T-helper 2 cell treated with Interferon-gamma antibody and Interleukin-4, amounts not matched to agents 5 μg/mL and 100 μg/mL, for 36 hours (primary cell): ENCODE measurements at places on chromosomes 2 and 18.

- no peak overlapping the region for H3K27ac ChIP-seq
- DNase-seq, result no peak
- peaks cover 35% of the 10 kb centered on the region for H3K36me3 ChIP-seq
- H3K4me3 ChIP-seq, result no peak overlapping the region
- no peaks in the 10 kb centered on the region for H3K27me3 ChIP-seq
- peaks cover 7% of the 10 kb centered on the region for H3K4me1 ChIP-seq
Observed at GRCh38 chr2:229815342-229815741, 101.0 kb upstream of the DNER start.

GRCh38 chr2:29336341-29337241, 221.4 kb downstream of the CLIP4 start:
- no peak overlapping the region for H3K4me3 ChIP-seq
- H3K36me3 ChIP-seq, result no peaks in the 10 kb centered on the region
- H3K27ac ChIP-seq, result no peak overlapping the region
- peaks cover 7% of the 10 kb centered on the region for H3K27me3 ChIP-seq
- DNase-seq, result no peak
- H3K4me1 ChIP-seq, result no peaks in the 10 kb centered on the region

- DNase-seq, result no peak
- peaks cover 21% of the 10 kb centered on the region for H3K4me1 ChIP-seq
- peaks cover 1% of the 10 kb centered on the region for H3K36me3 ChIP-seq
- peaks cover 4% of the 10 kb centered on the region for H3K27me3 ChIP-seq
- H3K27ac ChIP-seq, result no peak overlapping the region
Observed at GRCh38 chr2:152504618-152505017, 169.6 kb downstream of the FMNL2 start.

DNA sequence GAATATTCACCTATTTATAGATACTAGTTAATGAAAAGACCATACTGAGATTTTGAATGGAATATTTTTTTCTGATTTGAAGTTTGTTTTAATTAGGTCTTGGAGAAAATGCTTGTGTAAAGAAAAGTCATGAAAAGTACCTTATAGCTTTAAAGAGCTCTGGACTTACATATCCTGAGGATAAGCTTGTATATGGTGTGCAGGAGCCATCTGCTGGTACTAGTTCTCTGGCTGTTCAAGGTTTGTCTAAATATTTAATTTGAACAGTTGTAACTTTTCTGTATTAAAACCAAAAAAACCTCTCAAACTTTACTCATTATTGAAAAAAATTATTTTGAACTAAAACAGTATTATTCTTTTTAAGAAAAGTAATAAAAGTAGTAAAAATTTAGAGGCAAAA, 50.1 kb downstream of the UBR3 start:
- H3K4me1 ChIP-seq, result peaks cover 2% of the 10 kb centered on the region
- peaks cover 3% of the 10 kb centered on the region for H3K36me3 ChIP-seq
- no peak for DNase-seq
- no peak overlapping the region for H3K27ac ChIP-seq
- H3K27me3 ChIP-seq, result no peaks in the 10 kb centered on the region

DNA sequence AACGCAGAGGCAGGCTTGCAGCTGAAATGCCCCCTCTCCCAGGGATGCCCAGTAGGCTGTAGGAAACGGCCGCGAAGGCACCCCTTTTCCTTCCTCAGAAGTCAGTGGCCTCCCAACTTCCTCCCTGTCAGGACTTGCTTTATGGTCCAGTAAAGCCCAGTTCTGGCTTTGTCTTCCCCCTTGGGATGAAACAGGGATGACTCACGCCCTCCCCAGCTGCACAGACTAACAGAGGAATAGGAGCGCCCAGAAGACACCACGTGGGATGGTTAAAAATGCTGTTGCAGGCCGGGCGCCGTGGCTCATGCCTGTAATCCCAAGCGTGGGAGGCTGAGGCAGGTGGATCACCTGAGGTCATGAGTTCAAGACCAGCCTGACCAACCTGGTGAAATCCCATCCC, 6.9 kb downstream of the CREG2 start:
- H3K27ac ChIP-seq, result no peak overlapping the region
- H3K4me3 ChIP-seq, result no peak overlapping the region
- no peaks in the 10 kb centered on the region for H3K4me1 ChIP-seq
- no peaks in the 10 kb centered on the region for H3K36me3 ChIP-seq
- H3K27me3 ChIP-seq, result peaks cover 31% of the 10 kb centered on the region
- DNase-seq, result no peak
